ENCODE measurements at places on chromosomes 1 and 21.
A peak's percentile ranks its signal among the peaks of the same experiment; 100 is the strongest.

DNA sequence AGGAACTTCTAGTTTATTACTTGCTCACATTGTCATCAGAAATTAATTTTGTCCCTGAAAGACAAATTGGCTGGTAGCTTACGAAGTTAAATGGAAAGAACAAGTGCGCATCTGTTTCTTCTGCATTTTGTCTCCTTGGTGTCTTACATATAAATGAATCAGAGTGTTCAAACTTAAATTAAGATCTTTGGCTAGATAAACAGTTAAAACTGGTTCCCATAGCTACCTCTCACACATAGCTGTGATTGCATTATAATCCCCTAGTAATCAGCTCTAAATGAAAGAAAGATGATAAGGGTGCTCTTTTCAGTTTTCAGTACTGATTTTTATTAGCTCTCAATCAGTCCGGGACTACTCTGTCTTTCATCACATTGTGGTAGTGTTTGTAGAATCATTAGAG is 124.2 kb upstream of the LMO4 start:
- DNase-seq, result no peak

DNA sequence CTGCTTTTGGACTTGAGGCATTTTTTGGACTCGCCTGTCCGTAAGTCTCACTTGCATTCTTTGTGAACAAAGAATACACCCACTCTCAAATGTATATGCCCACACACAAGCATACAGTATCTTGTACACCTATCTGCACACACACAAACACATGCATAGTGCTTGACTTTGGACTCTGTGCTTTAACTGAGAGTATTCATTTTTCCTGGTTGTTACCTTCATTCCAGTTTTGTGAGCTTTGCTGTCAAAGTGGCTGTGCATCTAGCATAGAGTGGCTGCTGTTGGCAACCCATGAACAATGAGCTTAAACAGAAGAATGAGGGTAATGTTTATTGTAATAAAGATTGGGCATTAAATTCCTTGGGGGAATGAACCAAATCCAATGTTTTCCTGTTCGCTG is 199.0 kb downstream of the PDE4B start:
- DNase-seq, result no peak

- DNase-seq, result no peak
Observed at GRCh38 chr1:218380125-218380977, 35.2 kb downstream of the TGFB2 start.

DNA sequence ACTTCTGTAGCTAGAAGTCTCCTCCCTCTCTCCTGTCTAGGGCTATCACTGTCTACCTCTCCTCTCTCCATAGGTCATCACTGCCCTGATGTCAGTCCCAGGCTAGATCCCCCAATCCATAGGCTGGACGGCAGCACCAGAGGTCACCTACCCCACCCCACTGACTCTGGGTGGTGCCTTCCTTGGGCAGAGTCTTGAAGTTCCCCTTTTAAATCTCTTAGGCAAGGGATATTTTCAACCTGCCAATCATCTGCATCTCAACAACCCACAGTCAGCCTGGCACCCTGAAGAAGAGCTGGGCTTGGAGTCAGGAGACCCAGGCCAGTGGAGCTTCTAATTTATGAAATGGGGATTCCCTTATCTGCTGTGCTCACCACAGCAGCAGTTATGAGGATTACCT is 13.2 kb downstream of the MYBPH start:
- DNase-seq, result no peak

GRCh38 chr1:68185743-68186142 is 46.6 kb downstream of the WLS start:
- no peak for DNase-seq

GRCh38 chr1:183454377-183454776 is 17.9 kb upstream of the SMG7 start:
- no peak for DNase-seq

DNA sequence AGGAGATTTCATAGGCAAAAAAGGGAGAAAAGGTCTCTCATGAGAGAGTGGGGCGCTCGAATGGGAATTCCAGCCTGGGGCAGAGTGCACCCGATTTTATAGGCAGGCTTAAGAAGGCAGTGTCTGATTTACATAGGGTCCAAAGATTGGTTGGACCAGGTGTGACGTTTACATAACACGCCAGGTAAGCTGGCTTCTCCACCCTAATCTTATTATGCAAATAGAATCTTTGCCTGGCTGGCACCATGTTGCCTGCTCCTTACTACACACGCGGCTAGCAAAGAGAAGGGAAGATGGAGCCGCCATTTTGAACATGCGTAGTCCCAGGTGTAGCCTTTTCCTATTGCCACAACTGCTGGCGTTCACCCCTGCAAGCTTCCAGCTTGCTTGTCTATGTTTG is 103.7 kb downstream of the SLC16A1 start:
- DNase-seq, result no peak

DNA sequence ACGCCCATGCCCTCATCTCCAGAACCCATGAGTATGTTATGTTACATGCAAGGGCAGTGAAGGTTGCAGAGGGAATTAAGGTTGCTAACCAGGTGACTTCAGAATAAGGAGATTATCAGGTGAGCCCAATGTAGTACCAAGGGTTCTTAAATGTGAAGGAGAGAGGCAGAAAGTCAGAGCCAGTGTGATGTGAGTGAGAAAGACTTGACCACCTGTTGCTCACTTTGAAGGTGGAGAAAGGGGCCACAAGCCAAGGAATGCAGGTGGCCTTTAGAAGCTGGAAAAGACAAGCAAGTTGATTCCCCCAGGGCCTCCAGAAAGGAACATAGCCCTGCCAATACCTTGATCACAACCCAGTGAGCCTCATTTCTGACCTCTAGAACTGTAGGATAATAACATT is 84.7 kb upstream of the CLDN14 start:
- DNase-seq, result no peak

DNA sequence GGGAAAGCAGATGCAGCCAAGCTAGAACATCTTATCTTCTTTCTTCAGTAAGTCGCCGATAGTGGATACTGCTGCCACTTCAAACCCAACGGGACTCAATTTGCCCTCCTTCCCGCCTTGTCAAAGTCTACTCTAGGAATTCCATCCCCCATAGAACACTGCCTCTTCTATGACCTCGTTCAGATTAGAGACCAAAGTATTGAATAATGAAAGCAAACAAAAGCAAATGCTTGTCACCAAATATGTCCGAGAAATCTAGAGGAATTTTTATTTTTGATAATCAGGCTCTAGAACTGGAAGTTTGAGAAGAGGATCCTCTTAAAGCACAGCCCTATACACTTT is 853 bp upstream of the RRAGC start:
- DNase-seq, result peak; percentile 37
